Activated T-cell treated with anti-CD3 and anti-CD28 coated beads, Interleukin-2, amount 50 U/mL, for 48 hours (primary cell): ENCODE measurements at places on chromosomes 11 and 22.

DNA sequence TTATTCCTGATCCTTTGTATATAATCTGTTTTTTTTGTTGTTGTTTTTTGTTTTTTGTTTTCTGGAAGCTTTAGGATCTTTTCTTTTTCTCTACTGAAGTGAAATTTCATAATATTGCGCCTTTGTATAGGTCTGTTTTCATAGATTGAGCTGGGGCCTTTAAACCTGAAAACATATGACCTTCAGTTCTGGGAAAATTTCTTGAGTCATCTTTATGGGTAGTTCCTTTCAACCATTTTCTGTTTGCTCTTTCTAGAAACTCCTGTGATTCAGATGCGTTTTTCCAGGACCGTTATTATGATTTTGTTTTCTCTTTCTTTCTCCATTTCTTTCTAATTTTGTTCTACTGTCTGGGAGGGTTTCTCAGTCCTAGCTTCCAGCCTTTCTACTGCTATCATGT is 43.7 kb downstream of the BSX start:
- no peak for DNase-seq

DNA sequence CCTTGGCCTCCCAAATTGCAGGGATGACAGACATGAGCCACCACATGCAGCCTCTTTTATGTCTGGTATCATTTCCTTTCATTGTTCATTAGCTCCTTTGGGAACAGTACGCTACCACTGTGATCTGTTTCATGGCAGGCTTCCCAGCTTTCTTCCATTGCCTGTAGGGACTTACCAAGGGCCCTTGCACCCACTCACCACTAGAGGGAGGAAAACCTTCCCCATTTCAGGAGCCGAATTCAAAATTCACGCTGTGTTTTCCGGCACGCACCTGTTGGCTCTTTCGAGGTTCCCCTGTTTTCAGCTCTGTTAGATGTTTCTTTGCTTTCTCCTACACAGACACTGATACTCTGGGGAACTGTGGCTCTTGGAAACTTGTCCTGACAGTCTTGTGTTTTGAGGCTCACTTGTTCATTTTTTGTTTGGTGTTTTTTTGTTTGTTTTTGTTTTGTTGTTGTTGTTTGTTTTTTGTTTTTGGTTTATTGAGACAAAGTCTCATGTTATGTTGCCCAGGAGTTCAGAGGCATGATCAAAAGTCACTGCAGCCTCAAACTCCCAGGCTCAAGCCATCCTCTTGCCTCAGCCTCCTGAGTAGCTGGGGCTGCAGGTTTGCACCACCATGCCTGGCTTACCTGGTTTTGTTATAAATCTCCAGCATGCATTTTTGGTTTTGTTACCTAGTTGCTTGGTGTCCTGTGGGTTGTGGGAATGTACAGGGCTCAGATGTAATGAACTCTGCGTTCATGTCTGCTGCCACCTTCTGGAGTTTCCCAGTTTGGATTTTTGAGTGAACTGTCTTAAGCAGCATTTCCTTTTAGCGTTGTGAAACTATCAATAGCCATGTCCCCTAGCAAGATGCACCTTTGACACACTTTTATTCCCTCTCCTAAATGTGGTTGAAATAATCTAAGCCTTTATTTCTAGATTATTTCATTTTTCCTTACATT is 2.3 kb downstream of the KRTAP5-11 start:
- peak; percentile 42 for DNase-seq

DNA sequence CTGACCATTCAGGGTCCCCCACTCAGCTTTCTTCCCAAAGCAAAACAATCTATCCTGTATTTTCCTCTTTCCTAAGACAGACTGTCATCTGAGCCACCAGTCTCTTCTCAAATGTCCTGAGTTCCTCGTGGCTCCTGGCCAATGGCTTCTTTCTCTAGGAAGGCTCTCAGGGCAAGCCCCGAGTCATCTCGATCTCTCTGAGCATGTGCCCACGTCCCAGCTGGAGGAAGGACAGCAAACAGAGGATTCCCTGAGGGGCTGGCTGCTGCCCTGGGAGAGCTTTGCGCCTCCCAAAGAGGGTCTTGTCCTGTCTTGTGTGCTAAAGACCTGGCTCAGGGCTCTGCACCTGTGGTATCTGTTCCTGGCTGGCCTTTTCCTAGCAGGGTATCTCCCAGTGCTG is 8.3 kb downstream of the SLC37A2 start:
- peak; percentile 15 for DNase-seq

DNA sequence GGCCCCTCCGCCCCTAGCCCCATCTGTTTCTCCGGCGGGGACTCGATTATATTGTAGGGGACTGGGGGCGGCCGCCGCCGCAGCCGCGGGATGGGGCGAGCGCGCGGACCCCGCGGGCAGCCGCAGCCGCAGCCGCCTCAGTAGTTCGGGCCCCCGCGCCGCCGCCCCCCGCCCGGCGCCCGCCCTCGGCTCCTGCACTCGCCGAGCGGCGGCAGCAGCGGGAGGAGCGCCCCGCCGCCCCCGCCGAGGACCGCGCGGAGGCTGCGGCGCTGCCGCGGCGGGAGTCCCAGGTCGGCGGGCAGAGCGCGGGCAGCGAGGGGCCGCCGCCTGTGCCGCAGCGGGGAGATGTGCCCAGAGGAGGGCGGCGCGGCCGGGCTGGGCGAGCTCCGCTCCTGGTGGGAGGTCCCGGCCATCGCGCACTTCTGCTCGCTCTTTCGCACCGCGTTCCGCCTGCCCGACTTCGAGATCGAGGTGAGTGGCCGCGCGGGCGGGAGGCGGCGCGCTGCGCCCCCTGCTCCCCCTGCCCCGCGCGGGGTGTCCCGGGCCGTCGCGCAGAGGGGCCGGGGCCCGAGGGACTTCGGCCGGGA is at the start of gene CECR2:
Gene CECR2 (plus strand): TSS at position 22 of the 587 bp plus-strand sequence. CDS start 324 bp downstream, at position 346.
- peak; percentile 52 for DNase-seq

DNA sequence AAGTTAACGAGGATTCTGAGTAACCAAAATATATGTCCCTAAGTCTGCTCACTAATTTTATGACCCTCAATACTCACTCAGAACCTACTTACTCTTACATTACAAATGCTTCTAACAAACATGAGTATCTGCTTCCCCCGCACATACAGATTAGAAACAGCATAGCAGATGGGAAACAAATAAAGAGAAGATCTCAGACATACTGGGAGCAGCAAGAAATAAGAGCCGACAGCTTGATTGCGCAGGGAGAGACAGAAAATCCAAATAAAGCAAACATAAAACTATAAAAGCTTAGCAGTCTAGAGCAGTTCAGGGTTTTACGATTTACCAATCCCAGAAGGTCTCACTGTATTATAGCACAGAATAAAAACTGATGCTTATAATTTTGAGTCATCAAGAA is 89.1 kb upstream of the DBX1 start:
- no peak for DNase-seq
